ENCODE measurements at places on chromosomes 13 and 19.

DNA sequence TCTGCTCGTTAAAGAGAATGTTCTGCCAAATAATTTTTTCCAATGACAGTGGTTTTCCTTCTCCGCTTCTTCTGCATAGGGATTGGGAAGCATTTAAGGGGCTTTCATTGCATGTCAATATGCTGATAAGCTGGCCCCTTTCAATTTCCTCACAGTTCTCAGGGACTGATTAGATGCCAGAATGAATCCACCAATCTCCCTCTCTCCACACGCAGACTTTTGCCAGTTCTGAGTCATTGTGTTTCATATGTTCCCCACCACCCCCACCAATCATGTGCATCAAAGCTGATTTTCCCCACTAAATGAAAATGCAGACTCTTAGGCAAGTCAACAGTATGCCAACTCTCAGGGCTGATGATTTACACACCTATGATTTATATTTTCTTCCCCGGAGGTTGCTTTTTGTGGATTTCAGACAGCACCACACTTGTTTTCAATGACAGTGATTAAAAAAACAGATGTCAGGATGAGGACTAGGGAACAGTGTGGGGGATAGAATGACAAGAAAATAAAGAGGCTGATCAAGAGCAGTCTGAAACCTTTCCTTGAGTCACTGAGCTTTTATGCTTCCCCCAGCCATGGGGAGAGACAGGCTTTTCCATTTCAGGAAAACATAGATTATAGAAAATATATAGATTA lies 47.9 kb upstream of the C13orf42 start:
- DNase-seq = no peak

DNA sequence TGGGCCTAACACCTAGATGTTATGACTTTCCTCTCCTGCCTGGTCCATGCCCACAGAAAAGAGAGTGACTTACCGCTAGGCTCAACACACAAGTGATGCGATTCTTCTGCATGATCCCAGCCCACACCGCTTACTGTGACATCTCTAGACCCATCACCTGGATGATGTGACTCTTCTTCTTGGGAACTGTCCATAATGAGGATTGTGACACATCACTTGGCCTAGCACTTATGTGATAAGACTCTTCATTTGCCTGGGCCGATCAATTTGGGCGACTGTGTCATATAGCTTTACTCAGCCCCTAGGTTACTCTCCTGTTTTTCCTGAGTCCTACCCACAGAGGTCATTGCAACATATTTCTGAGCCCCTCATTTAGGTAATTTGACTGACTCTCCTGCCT lies 19.9 kb upstream of the ZNF681 start:
- no peak for DNase-seq

- no peak for DNase-seq
These were observed 56.5 kb downstream of the F2RL3 start for GRCh38 chr19:16945364-16945714.

DNA sequence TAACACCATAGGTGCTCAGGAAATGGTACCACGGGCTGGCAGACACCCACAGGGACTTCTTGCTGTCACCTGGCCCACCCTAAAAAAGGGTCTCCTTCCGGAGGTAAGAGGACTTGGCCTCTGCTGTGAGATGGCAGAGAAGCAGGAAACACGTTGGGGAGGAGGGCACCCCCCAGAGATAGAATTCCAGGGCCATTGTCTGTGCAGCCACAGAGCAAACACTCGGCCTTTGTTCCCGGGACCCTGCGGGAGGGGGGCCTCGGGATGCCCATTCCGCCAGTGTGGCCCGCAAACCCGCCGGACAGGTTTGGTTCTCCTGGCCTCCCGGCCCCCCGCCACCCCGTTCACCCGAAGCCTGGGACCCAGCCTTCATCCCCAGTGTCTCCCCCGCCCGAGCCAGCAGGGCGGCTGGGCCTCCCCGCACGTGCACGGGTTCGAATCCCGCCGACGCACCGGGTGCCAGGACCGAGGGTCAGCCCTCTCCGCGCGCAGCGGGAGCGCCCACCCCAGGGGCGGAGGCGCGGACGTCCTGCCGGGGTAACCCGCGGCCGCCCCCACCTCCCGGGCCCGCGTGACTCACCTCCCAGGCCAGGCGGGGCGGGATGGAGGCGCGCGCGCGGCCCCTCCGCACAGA lies 714 bp downstream of the PLPP2 start:
- DNase-seq = peak; percentile 87

DNA sequence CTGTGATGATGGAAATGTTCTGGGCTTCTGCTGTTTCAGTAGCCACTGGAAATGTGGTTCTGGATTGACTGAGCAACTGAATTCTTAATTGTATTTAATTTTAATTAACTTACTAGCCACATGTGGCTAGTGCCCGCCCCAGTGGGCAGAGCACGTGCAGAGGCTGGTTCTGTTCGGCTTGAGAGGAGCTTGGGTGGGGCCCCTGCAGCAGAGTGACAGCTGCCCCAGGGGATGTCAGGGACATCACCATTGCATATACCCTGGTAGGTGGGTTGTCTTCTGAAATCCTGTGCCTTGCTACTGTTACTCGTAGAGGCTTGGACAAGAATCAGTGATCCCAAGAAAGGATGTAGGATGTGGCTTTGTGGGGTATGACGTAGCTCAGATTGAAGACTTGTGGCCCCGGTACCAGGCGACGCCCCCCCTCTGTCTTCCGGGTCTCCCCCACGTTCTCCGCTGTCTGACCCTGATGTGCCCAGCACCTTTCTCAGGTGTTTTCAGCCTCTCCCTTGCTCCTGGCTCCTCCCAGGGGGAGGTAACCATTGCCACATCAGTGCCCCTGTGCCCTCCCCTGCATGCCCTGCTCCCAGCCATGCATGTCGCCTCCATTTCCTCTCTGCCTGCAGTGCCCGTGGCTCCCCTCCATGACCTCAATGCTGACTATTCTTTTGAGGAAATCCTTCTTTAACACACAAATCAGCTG lies 102.6 kb upstream of the RNF113B start:
- DNase-seq = no peak

DNA sequence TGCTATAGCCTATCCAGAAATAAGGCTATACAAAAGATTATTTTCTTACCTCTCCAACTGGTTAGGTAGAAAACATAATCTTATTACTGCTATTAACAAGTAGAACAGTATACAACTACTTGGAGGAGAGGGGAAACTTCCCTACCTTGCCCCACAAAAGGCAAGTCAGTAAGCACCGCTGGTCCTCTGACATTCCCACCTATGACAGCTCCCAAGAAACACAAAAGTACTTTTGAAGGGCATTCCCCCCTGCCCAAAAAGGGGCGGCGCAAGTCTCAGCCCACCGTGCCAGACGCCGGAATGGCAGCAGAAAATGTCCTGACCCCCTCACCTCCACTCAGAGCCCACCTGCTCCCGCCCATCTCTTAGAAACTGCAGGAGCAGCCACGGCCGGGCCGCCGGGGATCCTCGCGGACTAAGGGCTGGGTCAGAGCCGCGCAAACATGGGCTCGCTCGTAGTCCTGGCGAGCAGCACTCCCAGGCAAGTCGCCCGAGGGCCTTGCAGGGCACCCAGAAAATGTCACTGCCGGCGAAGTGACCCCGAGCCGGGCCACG lies 437 bp downstream of the SUCLA2 start:
- no peak for DNase-seq

DNA sequence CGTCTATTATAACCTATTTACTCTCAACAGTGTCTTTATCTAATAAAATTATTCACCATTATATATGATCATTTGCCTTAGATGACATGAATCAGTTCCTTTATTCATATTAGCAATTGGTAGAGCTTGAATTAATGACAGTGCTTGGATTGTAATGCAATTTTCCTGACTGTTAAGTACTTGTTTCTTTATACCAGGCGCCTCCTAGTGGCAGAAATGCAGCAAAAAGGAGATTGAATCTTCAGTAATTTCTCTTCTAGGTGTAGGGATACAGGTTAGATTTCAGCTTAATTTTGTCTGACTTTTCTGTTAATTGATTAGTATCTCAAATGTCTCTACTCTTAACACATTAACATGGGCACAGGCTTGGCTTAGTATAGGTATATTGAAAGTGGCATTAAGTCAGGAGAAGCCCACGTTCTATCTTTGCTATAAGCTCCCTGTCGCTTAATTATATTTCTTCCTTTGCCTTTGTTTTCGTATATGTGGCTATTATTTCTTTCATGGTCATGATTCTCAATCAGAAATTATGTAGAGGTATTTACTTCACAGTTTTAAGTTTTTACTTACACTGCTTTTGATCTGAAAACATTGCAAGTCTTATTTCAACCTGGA lies 9.1 kb upstream of the LHFPL6 start:
- DNase-seq = peak; percentile 69

- no peak for DNase-seq
These were observed 494.9 kb downstream of the FOXO1 start for GRCh38 chr13:40171566-40171965.

GRCh38 chr13:101545521-101545920 lies 93.0 kb downstream of the ITGBL1 start:
- no peak for DNase-seq

DNA sequence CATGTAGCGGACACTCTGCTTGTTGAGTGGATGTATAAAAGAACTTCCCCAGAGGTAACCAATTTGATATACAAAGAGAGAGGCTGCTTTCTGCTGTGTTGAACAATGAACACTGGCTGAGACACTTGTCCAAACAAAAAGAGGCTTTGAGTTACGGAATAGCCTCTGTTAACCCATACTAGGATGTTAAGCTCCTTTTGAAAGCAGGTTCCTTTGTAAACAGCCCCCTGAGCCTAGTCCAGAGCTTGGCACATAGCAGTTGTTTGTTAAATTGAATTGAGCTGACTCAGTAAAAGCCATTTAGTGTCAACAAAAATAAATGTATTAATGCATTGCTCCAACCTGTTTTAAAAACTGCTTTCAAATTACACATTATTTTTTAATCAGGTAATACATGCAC lies 200.1 kb downstream of the MZT1 start:
- DNase-seq = peak; percentile 33

- no peak for DNase-seq
These were observed 56.6 kb downstream of the TUBGCP3 start for GRCh38 chr13:112531263-112531794.

DNA sequence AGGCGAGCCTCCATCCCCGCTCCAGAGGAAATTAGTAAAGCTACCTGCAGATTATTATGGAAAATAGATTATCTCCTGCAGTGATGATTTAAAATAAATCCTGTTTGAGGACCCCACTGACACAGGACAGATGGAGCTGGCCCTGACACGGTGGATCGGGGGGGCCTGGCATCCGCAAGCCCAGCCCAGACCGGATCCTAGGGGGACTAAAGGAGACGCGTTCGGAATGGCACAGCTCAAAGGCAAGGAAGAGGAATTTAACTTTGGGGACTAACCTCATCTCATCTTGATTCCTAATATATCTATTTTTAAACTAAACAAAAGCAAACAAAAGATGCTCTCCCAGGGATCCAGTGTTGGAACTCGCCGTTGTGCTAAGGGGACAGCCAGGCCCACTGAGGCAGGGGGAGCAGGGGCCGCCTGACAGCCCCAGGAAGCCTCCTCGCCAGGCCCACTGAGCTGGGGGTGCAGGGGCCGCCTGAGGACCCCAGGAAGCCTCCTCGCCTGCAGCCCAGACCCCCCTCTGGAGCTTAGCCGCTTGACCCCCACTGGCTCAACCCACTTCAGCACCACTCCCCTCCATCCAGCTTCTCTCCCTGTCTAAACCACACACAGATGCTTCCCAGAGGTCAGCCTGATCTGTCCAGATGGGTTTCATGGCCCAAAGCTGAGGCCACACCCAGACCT lies 78.6 kb downstream of the SPACA7 start:
- DNase-seq = no peak

GRCh38 chr19:46927106-46927505 lies 66.3 kb downstream of the ARHGAP35 start:
- no peak for DNase-seq

DNA sequence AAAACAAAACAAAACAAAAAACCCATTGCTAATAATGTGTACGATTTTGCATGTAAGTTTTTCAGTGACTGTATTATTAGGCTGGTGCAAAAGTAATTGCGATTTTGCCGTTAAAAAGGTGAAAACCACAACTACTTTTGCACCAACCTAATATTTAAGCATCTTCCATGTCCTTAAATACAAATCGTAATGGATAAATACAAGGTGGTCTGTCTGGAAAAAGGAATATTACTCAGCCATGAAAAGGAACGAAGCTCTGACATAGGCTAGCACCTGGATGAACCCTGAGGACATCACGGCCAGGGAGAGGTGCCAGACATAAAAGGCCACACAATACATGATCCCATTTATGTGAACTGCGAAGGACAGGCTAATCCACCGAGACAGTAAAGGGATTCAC lies 33.2 kb downstream of the GADD45B start:
- DNase-seq = no peak

DNA sequence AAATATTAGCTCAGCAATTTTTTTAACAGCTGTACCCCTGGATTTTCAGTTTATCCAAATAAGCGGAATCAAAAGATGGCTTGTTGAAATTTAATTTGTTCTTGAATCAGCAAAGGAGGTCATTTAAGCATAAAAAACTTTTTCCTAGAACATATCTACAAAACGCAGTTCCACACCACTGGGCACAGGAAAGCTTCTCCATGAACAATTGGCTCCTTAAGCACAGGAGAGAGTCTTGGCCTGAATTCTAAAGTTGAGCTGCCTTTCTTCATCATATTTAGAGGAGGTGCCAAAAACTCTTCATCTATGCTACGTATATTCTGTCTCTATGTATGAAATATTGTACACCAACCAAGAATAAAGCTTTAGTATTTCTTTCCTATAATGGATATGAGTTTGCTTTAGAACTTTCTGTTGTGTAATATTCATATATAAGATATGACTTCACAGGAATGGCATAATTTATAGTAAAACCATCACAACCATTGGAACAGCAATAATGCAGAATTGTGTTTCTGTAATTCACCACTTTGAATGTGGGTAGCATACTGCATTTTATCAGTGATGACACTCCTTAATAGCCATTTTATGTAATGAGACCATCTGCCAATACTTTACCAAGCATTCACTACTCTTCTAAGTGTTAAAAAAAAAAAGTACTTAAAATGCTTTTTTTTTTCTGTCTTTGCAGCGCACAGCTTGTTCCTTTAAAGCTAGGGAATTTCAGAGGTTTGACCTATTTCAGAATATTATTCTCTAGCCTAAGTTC lies 263.7 kb downstream of the SLITRK6 start:
- DNase-seq = no peak

- no peak for DNase-seq
These were observed 3.0 kb downstream of the ADAMTSL5 start for GRCh38 chr19:1509602-1510441.

DNA sequence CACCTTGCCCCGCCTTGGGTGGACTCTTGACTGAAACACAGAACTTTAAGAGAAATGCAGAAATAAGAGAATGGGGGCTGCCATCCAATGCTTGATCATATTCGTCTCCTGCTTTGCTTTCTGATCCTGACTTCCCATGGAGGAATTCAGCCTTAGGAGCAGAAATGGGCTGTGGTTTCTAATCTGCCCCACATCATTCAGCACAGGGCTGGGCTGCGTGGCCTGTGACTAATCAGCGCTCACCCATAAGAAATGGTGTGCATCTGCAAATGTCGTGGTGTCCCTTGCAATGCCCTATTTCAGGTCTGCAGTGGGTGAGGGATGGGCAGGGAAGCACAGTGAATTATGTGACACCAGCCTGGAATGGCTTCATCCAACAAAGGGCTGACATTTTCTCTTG lies 60.7 kb upstream of the URI1 start:
- DNase-seq = no peak
